ENCODE measurements at places on chromosomes 5 and 9.

GRCh38 chr5:128667152-128667551, 129.1 kb upstream of the FBN2 start:
- DNase-seq, result peak; percentile 12

- peak; percentile 7 for DNase-seq
These were observed 177.6 kb upstream of the SMARCA2 start for GRCh38 chr9:1837453-1838084.

- no peak for DNase-seq
These were observed 619.6 kb upstream of the ADAMTS16 start for GRCh38 chr5:4520559-4520958.

- DNase-seq, result no peak
These were observed 49.5 kb downstream of the AGXT2 start for GRCh38 chr5:34998058-34998789.

- no peak for DNase-seq
These were observed 24.6 kb downstream of the MACIR start for GRCh38 chr5:103283120-103283519.

DNA sequence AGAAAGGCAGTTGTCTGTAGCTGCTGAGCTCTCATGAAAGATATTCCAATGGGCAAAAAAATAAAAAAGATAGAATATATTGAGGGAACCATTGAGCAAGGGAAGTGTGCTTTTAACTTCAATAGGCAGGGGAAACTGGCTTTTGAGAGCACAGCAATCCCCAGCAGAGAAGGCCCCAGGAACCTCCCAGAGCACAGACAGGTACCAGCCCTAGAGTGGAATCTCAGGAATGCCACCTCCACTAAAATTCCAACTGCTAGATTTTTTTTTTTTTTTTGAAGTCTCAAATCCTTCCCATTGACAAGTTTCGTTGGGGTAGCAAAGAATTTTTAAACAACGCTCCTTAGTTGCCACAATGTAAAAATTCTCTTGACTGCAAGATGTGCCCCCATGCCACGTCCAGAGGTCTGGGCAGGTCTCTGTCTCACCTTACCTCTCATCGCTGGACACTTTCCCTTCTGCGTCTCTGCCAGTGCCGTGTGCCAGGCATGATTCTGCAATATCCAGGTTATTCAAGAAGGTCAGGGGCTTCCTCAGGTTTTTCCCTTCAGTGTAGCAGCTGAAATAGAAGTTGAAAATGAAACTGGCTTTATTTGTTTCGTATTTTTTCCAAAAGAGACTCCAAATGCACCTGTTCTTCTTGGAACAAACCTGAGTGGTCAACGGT, 64.2 kb upstream of the IRX1 start:
- DNase-seq, result no peak

- no peak for DNase-seq
These were observed 144.1 kb upstream of the IER5L start for GRCh38 chr9:129322022-129322621.

DNA sequence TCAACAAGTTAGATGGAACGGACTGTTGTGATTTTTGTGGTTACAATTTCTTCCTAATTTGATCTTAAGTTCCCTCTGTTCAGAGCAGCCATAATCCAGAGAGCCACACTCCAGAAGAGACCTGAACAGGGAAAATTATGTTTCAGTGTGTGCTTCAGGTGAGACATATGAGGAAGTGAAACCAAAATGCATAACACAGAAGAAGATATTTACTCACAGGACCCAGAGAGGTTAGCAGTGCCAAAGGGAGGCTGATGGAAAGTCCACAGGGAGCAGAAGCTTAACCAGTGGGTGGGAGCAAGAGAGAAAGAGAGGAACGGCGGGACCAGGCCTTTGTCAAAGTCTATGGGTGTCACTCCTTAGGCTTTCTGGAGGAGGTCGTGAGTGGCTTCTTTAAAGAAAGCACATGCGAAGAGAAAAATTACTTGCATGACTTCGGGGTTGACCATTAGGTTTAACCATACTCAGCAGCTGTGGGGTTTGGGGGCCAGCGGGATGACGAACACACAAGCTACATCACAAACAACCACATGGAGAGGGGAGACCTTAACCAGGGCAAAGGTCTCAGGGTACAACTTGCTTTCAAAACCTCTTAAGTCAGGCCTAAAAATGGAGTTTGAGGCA, 141.4 kb downstream of the MED10 start:
- no peak for DNase-seq

DNA sequence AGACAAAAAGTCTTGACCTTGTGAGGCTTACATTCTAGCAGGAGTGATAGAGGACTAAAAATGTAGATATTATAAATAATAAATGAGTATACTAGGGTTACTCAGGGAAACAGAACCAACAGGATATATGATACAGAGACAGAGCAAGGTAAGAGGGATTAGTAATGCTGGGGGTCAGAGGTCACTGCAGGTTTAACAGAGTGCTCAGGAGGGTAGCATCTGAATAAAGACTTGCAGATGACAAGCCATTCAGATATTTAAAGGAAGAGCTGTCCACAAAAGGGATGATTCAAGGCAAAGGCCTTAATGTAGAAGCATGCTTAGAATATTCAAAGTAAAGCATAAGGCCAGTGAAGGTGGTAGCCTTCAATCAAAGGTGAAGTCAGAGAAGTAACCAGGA, 65.6 kb upstream of the SEMA6A start:
- peak; percentile 69 for DNase-seq

GRCh38 chr9:123058834-123059233, 25.4 kb downstream of the GPR21 start:
- peak; percentile 15 for DNase-seq

DNA sequence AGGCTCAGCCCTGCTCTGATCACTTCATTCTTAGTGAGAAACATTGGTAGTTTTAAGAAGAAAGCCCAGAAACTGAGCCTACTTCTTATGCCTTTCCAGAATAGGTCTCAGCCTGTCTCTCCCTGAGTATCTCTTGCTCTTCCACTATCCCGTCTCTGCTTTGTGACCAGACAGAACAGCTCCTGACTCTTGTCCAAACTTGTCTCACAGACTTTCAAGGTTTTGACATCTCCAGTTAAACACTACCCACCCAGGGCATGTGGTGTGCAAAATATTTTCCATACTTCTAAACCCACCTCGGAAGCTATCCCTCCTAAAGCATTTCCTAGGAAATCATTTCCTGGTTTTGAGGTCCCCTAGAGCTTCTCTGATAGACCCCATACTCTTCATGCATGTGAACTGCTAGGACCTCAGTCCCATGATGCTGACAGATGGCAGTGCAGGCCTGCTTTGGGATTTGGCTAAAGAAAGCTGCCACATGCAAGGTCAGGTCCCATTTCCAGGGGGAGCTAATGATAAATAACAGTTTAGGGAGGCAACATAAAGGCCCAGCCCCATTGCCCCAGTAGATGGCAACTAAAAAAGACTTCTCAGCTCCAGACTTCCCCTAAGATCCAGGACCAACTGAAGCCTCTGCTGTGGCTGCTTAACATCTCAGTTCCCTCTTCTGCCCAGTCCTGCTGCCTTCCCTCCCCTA, 211.5 kb downstream of the MED10 start:
- DNase-seq, result peak; percentile 84

DNA sequence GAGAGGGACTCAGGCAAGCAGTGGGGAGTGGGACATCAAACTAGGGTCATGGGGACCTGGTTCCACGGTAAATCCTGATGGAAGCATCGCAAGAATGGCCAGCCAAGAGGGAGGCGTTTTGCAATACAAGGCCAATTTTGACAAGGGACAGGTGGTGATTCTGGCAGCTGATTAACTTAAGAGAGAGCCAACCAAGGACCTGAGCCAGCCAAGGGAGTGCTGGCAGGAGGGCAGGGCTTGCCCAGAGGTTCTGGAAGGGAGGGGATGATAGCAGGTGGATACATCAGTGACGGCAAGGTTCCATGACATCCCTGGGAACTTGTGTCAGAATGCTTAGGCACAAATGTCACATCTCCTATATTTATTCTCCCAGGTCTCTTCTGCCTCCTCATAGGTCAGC, 32.8 kb upstream of the PUM3 start:
- no peak for DNase-seq

GRCh38 chr5:77828445-77828844, 52.3 kb upstream of the TBCA start:
- peak; percentile 10 for DNase-seq

GRCh38 chr5:86118542-86118941, 499.2 kb upstream of the COX7C start:
- DNase-seq, result peak; percentile 3

DNA sequence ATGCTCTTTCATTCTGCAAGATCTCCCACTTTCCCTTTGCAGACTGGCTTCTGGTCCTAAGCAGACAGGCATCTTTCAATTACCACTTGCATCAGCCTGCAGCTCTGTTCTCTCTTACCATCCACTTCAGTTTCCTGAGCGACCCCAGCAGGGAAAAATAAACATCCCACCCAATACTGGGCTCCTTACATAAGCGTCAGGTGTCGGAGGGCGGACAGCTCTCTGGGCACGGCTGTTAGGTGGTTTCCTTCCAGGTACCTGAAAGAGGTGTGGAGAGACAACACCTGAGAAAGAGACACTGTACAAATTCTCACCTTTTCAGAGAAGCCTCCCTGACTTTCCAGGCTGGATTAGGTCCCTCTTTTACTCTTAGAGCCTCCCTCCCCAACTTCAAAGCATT, 145.1 kb upstream of the PANK3 start:
- DNase-seq, result no peak
